Non-pigmented ciliary epithelial cell (primary cell): ENCODE measurements at places on chromosomes 2 and 18.

DNA sequence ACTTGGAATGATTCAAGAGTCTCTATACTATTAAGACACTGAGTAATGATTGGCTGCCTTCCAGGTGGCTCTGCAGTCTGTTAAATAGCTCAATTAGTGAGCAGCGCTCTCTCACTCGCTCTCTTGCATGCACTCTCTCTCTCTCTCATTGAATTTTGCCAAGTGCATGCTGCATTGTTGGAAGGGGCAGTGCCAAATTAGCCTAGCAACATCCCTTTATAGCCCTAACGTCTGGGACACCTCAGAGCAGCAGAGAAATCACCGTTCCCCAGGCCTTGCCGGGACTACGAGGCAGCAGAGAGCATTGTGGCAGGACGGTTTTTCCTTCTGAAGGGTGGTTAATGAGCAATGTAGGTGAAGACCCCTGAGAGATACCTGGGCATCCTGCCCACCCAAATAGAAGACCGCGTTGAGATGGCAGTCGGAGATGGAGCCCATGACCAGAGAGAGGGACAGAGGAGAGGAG, 447.6 kb upstream of the POU3F3 start:
- no peak for DNase-seq

DNA sequence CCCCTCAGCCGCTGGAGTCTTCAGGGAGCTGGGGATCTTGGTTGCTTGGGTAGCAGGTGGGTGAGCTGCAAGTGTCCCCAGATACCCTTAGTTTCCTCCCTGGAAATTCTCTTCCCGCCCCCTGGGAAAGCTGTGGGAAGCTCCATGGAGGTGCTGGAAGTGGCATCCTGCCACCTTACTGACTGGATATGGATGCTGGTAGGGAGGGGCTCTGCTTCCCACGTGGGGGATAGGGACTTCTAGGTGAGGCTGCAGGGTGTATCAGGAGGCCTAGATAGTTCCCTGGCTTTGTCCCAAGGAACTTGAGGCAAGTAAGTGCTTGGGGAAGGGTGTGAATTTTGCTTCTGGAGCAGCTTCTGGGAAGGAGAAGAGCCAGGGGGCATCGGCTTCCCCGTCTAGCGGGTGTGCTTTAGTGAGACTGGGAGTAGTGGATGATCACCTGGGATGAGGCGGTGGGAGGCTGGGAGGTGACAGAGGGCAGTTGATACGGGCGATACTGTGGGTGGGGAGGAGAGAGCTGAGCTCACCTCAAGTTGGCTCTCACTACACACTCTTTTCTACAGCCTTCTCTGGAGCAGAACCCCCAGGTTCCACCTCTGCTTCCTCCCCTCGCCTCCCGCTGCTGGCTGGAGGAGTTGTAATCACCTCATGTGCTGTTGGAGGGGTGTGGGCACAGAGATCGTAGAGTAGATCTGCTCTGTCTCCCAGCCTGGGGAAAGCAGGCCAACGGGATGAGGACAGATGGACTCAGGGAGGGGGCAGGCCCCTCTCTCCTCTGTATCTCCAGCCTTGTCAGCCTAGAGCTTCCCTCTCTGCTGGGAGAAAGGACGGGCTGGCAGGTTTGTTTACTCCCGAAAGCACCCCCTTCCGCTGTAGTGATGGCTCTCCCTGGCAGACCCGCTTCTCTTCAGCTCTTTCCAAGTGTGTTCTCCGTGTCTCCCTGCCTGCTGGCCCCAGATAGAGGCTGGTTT, 19.8 kb downstream of the TET3 start:
- no peak for DNase-seq

DNA sequence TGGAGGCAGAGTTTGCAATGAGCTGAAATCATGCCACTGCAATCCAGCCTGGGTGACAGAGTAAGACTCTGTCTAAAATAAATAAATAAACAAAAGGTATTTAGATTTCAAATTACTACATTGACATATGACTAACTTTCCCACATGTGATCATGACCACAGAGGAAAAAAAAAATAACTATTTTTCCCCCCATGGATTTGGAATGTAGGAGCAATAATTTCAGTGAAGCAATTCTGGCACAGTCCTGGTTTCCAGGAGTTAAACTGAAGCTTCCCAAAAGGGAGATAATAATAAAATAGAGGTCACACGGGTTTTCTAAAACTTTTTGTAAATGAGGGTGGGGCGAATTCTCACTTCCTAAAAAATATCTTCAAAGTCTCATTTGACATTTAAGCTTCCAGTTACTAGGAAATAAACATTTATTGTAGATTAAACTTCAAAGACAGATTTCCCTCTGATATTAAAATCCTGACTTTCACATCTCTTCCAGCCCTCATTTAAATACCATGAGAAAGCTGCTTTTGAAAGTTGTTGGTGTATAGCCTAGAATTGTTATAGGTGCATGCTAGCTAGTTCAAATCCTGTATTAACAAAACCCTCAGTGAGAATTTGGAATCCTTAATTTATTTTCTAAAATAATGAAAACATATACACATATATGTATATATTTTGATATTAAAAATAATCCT, 20.7 kb downstream of the SLC19A3 start:
- DNase-seq, result no peak

DNA sequence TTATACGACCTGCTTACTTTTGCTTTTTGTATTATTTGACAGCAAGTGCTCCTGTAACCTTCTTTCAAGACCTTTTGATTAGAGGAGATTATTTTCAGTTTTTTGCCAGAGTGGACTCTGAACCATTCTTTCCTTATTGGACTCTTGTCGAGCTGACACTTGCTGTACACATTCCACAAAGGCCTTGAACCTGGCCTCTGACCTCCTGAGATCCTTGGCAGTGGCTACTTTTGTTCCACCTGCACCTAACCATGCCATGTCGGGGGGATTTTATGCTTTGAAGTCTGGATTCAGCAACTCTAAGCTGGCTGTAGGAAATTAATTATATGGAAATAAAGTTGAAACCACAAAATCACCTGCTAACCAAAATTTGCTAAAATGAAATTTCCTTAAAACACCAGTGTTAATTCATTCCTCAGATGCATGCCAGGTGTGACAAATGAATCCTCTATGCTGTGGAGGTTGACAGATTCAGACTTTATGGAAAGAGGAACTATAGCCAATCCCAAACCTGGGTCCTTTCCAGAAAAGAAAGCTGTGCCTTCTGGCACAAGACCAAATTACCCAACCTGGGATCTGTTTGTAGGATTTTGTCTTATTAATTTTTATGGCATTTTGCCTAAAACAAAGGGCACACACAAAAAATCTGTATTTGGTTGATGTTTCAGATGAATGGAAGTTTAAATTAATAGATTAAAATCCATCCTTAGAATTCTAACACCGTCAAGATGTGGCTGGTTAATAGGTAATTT, 110.4 kb downstream of the CDC42EP3 start:
- DNase-seq, result no peak

- no peak for DNase-seq
Measured at GRCh38 chr2:217337771-217338170, 477.9 kb upstream of the TNP1 start.

GRCh38 chr18:25001803-25002202, 350.2 kb downstream of the ZNF521 start:
- no peak for DNase-seq

DNA sequence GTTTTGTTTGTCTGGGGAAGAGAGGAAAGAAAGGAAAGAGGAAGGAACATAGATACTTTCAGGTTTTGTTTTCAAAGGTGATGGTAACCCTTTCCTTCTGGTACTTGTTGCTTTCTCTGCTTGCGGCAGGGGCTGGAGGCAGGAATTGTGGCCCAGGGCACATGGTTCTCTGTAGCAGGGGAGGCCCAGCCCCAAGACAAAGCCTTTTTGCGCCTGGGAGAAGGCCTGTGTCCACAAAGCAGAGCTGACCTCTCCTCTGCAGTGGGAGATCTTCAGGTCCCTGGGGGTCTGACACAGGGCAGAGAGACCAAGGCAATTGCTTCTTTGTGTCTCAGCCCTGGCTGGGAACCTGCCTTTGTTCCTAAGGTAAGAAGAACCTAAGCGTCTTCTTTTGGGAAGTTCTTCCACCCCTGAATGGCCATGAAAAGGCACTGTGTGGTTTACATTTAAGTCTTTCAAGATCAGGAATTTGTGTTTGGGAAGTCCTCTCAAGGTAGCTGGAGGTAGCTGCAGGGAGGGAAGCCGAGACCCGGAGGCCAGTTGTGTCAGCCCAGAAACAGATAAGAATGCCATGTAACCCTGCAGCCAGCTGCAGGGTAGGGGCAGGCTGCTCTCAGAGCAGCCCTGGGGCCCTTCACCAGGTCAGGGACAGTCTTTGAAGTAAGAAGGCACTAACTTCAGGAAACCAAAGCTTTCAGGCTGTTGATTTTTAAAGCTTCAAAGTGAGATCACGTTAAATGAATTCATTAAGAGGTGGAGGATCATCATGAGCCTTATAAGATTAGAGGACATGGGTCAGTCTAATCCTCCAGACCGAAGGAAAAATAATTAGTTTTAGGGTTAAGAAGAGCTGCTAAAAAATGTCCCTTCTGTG, 119.3 kb downstream of the STPG4 start:
- no peak for DNase-seq

DNA sequence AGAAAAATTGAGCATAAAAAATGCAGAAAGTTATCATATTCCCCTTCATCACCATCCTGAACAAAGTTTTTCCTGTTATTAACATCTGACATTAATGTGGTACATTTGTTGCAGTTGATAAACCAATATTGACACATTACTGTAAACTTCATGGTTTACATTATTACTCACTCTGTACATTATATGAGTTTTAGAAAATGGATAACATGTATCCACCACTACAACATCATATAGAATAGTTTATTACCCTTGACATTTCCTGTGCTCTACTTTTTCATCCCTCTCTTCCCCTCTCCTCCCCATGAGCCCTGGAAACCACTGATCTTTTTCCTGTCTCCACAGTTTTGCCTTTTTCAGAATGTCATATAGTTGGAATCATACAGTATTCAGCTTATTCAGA, 618.6 kb upstream of the TMEFF2 start:
- no peak for DNase-seq

DNA sequence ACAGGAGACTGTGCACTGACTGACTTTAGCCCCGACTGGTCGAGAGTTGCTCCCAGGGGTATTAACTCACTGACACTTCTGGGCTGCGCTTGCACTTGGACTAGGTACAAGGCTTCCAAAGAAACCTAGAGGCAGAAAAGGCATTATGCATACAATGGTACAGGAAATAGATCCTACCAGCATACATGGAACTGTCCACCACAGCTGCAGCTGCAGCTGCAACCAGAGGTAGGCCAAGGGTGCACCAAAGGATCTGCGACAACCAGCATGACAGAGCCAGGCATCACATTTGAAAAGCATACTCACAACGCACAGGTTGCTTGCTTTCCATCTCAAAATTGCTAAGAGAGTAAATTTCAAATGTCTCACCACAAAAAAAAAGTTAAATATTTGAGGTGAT, 22.6 kb upstream of the PGAP1 start:
- DNase-seq, result no peak

DNA sequence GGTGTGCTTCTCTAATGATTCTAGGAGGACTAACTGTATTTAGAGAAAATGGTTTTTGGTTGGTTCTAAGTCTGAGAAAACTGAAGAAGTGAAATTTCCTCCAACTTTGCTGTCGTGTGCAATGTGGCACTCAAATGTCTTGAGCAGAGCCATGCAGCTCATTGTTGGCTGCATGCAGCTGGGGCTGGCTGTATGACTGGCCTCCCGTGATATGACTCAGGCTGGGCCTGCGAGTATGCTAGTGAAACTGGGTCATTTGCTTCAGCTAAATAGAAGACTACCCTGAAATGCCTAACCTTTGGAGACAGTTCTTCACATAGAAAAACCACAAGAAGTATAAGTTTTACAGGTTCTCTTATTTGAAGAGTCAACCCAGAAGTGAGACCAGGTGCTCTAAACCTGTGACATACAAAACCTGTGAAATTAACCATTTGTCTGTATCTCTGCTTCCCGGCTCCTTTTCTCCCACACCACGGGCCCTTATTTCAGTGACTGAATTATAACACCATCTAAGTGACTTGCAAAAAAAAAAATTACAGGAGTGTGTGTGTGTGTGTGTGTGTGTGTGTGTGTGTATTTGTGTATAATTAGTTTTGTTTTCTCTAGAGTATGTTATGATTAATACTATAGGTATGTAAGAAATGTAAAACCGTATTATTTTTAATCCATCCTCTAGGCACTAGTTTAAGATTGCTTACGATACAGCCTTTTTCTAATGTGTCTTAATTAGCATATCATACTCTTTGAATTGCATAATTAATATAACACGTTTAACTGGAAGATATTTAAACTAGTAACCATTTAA, 15.9 kb downstream of the POLI start:
- peak; percentile 57 for DNase-seq

- DNase-seq, result no peak
Measured at GRCh38 chr2:17544256-17544655, 3.8 kb downstream of the VSNL1 start.

GRCh38 chr2:143928184-143928583, 591.7 kb downstream of the ZEB2 start:
- DNase-seq, result no peak

GRCh38 chr2:112924821-112925220, 13.9 kb downstream of the IL37 start:
- DNase-seq, result no peak

GRCh38 chr2:210442457-210442856, 34.1 kb downstream of the LANCL1 start:
- DNase-seq, result no peak

GRCh38 chr2:129903586-129904425, 75.7 kb upstream of the RAB6C start:
- no peak for DNase-seq

DNA sequence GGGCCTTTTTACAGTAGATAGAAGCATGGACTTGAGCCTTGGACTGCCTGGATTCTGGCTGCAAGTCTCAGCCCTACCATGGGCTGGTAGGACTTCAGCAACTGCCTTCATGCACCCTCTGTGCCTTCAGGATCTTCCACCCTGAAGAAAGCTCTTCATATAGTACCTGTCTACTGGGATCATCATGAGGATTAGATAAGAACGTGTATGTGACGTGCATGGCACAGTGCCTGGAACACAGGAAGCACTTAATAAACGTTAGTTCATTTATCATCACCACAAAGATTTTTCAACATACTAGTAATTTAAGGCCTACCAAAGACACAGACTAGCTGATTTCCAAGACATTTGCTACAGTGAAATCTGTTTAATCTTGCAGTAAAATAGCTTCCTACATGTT, 53.2 kb upstream of the ITM2C start:
- DNase-seq, result peak; percentile 19

DNA sequence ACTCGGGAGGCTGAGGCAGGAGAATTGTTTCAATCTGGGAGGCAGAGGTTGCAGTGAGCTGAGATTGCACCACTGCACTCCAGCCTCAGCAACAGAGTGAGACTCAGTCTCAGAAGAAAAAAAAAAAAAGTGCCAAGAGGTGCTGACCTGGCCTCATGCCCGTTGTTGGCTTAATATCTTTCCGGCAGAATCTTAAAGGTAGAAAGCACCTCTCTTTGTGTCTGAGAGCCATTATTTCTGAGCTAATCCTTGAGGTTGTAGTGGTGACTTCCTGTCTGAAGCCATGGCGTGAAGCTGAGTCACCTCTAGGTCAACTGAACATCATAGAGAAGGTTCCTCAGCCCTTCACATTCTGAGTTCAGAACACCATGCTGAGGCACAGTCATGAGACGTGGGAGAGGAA, 60.4 kb downstream of the WDSUB1 start:
- DNase-seq, result no peak
